ENCODE measurements at places on chromosomes 4 and X.

- DNase-seq, result no peak
Observed at GRCh38 chr4:138773321-138773720, 242.3 kb upstream of the NOCT start.

DNA sequence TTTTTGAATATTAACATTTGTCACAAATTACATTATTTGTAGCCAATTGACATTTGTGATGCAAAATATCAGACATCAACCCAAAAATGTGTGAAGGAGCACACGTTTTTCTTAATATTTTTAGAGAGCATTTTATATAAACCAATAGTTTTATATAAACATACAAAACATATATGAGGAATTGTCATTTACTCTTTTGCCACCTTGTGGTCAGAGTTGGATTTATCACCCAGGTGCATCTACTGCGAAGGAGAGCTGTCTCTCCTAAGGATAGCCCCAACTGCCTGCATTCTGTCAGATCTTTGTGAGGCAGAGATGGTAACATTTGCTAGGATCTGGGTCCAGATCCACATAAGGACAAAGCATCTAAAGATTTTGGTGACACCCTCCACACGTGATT lies 2.5 kb upstream of the USP27X start:
- DNase-seq, result peak; percentile 15

DNA sequence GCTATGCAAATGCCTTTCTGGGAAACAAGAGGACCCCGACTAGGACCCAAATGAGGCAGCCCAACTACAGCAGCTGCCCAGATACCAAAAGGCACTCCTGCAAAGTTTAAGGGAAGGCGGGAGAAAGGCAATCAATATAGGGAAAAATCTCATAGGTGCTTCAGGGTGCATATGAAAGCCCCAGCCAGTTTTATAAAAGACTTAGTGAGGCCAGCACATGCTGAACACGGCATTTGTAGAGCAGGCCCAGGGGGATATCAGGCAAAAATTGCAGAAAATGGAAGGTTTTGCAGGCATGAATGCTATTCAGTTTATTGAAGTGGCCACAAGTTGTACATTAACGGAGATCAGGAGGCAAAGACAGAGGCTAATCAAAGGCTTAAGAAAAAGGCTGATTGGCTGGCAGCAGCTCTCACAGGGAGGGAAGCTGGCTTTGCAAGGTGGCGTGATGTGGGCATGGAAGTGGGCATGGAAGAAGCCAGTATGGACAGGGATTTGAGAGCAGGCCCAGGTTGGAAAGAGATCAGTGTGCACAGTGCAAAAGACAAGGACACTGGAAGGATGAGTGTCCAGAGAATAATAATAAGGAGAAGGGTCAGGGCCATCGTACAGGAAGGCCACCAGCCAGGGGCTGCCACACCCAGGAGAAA lies 37.7 kb upstream of the UGT2B7 start:
- DNase-seq, result peak; percentile 14

DNA sequence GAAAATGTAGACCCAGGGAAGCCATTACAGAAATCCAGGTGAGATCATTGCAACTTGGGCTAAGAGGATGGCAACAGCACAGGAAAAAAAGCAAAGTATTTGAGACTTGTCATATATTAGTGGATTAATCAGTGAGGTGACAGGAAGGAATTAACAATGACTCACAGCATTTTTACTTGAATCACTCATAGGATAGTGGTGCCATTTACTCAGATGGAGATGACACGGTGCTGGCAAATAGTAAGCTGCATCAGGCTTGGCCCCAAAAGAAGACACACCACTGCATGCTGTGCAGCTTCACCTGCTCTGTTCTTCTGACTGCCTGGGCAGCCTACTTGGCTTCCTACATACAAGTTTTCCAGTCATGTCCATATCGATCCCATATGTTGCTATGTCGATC lies 144.8 kb downstream of the FRYL start:
- no peak for DNase-seq

- no peak for DNase-seq
Observed at GRCh38 chrX:16023790-16024734, 99.3 kb upstream of the GRPR start.

DNA sequence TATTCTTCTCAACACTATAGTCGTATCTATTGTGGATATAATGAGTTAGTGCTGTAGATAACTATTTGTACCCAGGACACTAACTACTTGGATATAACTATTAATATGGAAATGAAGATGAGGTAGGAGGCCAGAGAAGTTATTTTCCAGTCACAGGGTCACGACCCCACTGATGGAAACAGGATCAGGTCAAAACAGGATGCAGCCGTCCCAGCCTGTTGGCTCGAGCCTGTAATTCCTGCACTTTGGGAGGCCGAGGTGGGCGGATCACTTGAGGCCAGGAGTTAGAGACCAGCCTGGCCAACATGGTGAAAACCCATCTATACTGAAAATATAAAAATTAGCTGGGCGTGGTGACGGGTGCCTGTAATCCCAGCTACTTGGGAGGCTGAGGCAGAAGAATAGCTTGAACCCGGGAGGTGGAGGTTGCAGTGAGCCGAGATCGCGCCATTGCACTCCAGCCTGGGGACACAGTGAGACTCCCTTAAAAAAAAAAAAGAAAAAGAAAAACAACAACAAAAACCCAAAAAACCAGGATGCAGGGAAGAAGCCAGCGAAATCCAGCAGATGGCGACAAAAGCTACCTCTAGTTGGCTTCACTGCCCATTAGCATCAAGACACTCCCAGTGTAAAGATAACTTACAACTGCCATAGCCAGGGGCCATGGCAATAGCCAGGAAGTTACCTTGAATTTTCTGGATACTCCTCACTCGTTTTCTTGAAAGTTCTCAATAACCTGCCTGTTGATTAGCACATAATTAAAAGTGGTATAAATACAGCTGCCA lies 37.9 kb upstream of the NKAP start:
- DNase-seq, result peak; percentile 38

- peak; percentile 12 for DNase-seq
Observed at GRCh38 chr4:122309988-122310626, 68.7 kb upstream of the ADAD1 start.

- DNase-seq, result no peak
Observed at GRCh38 chr4:78560296-78560963, 8.9 kb downstream of the ANXA3 start.

DNA sequence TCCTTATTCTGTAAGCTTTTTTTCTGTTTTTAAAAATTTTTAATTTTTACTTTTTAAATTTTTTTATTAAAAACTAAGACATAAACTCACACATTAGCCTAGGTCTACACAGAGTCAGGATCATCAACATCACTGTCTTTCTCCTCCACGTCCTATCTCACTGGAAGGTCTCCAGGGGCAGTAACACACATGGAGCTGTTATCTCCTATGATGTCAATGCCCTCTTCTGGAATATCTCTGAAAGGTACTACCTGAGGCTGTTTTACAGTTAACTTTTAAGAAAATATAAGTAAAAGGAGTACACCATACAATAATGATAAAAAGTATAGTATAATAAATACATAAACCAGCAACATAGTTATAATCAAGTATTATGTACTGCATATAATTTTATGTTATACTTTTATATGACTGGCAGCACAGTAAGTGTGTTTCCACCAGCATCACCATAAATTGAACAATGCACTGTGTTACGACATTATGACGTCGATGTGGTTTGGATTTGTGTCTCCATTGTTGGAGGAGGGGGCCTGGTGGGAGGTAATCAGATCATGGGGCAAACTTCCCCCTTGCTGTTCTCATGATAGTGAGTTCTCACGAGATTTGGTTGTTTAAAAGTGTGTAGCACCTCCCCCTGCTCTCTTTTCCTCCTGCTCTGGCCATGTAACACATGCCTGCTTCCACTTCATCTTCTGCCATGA lies 21.3 kb downstream of the IL15 start:
- no peak for DNase-seq

DNA sequence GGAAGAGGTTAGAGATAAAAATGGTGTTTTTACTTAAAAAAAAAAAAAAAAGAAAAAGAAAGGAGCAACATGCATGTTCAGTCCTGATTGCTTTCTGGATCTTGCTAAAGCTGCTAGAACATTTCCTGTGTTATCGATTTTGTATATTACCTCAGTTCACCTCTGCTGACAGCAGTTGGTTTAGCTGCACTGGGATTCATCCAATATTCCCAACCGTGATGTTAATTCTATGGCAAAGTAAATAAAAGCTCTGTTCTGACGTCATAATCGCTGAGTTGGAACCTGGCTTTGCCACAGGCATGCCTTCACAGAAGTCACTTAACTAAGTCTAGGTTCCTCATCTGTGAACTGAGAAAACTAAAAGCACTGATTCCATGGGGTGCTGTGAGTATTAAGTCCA lies 90.7 kb upstream of the SORBS2 start:
- DNase-seq, result no peak

DNA sequence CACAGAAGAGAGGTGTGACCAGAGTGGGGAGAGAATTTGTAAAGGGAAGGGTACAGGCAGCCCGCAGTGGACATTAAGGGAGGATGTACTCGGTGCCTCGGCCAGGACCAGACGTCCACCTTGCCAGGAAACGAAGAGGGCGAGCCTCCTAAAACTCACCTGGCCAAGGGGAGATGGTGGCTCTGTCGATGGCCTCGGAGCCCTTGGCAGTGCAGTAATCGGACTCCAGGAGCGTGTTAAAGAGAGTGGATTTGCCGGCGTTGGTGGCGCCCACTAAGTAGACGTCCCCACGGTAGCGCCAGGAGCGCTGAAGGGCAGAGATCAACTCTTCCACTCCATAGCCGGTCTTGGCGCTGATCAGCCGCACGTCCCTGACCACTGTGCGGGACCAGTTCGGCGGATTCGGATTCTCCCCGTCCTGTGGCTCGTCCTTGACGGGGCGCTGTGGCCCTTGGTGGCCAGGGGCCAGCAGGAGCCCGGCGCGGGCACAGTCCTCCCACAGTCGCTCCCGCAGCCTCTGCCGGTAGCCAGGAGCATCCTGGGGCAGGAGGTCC lies 1.0 kb downstream of the NOA1 start:
- no peak for DNase-seq

GRCh38 chr4:5222047-5222446 lies 170.8 kb downstream of the STK32B start:
- no peak for DNase-seq

DNA sequence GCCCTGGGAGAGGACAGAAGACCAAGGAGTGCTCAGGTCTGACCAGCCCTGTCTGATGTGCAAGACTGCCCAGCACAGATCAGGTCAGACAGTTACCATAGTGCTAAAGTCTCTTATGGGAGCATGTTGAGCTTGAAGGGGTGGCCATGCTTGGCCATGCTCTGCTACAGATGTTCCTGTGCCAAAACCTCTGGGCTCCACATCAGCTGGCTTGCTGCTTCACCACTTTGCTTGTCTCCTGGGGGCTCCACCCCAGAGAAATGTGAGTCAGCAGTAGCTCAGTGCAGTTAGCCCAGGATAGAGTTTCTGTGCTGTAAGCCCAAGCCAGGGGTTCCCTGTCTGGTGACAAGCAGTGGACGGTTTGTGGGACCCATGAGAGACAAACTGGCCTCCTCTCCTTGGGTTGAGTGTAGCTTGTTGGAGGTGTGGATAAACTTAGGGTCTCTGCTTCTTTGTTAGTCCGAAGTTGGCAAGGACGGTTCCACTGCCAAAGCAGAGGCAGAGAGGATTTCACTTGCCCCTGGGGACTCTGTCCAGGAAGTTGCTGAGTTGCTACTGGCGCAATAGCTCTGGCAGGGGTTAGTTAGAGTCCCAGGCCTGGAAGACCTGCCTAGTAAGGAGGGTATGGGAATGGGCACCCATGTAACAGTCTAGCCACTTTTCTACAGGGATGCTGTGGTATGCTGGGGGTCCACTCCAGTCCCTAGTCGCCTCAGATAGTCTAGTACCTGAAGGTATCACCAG lies 8.7 kb upstream of the TMSB15C start:
- no peak for DNase-seq

DNA sequence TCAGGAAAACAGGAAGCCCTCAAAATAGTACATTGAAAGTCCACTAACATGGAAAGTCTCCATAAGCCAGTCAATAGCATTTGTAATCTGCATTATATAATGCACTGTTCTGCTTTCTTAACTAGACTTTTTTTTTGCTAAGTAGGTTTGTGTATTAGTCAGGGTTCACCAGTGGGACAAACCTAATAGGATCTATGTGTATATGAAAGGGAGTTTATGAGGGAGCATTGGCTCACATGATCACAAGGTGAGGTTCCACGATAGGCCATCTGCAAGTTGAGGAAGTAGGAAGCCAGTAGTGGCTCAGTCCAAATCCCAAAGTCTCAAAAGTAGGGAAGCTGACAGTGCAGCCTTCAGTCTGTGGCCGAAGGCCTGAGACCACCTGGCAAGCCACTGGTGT lies 116.0 kb downstream of the MXRA5 start:
- DNase-seq, result no peak

DNA sequence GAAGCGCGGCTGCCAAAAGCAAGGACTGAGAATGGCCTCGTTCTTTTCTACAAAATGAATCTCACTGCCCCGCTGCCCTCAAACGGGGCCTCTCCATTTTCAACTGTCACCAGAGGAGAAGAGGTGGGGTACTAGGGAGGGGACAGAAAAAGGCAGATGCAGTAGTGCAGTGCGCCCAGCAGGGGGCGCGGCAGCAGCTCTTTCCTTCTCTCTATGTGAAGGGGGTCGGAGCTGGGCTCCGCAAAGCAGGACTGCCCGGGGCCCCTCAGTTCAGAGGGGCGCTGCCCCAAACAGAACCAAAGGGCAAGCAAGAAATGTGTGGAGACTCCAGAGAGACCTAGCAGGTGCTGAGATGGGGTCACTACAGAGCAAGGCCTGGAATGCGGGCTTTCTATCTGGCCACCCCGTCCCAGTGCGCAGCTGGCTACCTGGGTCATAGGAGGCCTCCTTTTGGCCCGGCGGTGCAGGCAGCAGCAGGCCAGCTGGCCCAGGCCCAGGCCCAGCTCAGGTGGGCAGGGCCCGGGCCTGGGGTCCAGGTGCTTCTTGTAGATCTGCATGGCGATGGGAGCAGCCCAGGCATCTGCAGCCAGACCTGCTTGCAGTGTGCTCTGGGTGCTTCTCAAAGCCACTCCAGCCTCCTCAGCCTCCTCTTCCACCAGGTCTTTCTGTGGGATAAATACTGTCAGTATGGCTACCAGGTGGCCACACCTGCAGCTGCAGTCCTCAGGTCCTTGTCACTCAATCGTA lies 5.9 kb downstream of the IRAK1 start:
- peak; percentile 67 for DNase-seq

GRCh38 chrX:100649550-100650356 lies 5.8 kb downstream of the SRPX2 start:
- peak; percentile 20 for DNase-seq

GRCh38 chr4:119501740-119502139 lies 126.9 kb downstream of the PDE5A start:
- no peak for DNase-seq

DNA sequence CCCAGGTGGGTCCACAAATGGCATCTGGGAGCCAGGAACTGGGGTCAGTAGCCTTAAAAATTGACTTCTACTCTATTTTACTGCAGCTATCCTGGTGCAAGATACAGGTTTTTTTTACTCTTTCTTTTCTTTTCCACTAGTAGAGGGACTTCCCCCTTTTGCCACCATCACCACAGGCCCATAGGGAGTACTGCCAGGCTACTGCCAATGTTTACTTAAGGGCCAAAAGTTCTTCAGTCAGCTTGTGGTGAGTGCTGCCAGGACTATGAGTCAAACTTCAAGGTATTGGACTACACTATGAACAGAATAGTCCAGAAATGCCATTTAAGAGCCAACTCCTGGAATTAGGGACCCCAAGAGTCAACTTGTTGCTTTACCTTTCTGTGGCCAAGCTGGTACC lies 94.7 kb downstream of the EDA2R start:
- no peak for DNase-seq

- DNase-seq, result no peak
Observed at GRCh38 chr4:6011271-6011671, 7.0 kb downstream of the C4orf50 start.

- DNase-seq, result no peak
Observed at GRCh38 chrX:24148535-24149350, 786 bp upstream of the ZFX start.

GRCh38 chr4:112377171-112377570 lies 80.0 kb downstream of the ALPK1 start:
- DNase-seq, result no peak
